ENCODE measurements at places on chromosomes 6 and 20.

GRCh38 chr6:131909408-131910218 is 41.6 kb downstream of the CCN2 start:
- DNase-seq, result peak; percentile 85

DNA sequence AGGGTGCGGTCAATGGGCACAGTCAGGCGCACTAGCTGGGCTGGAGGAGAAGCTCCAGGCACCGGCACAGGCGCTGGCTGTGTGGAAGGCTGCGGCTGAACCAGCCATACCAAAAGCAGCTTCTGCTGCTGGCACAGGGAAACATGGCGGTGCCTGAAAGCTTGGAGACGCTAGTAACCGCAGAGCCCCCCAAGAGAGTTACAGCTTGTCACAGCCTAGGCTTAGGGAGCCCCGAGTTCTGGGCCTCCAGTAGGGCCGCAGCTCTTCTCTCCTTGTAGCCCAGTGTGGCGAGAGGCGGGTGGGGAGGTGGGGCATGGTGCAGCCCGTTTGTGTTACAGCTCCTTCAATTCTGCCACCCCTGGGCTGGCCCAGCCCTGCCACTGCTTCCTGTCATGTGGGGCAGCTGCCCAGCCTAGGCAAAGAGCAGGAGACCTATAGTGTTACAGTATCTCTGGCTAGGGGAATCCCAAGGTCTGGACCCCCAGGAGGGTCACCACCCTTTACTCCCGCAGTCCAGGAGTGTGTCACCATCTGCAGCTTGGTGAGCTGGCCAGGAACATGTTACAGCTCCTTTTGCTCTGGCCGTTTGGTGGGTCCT is 58.6 kb upstream of the MANEA start:
- no peak for DNase-seq

DNA sequence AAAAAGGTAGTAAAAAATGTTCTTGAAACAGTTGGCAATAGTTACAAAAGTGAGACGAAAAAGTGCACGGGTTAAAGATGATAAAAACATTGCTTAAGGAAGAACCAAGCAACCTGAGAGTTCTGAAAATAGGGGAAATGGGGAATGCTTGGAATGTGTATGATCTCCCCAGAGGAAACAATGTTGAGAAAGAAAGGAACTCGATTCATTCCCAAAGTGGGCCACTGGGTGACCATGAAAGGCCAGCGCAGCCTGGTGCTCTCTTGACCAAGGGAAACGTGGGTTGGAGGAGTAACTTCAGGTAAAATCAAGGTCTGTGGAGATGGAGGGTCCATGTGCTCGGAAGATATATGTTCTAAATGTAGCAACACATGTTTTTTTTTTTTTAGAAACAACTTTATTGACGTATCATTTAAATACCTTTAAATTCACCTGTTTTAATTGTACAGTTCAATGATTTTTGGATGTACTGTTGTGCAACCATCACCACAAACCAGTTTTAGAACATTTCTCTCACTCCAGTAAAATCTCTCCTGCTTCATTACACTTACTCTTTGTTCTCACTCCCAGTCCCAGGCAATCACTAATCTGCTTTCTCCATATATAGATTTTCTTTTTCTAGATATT is 34.5 kb upstream of the CEP85L start:
- no peak for DNase-seq

GRCh38 chr6:161596807-161597520 is 323.1 kb upstream of the AGPAT4 start:
- no peak for DNase-seq

- DNase-seq, result no peak
These were observed 196.6 kb downstream of the ESR1 start for GRCh38 chr6:152004036-152004566.

- no peak for DNase-seq
These were observed 373.0 kb downstream of the ZFAND3 start for GRCh38 chr6:38192487-38192886.
